Activated CD8-positive, alpha-beta T cell treated with anti-CD3 and anti-CD28 coated beads, Interleukin-2, amount 10 ng/mL, durations not matched to agents 7 days and 5 days (primary cell): ENCODE measurements at places on chromosomes 12 and 14. TPM values are rescaled to one million over a fixed set of nuclear protein-coding genes. Genes with fewer than 3 reads are reported as not detected.

DNA sequence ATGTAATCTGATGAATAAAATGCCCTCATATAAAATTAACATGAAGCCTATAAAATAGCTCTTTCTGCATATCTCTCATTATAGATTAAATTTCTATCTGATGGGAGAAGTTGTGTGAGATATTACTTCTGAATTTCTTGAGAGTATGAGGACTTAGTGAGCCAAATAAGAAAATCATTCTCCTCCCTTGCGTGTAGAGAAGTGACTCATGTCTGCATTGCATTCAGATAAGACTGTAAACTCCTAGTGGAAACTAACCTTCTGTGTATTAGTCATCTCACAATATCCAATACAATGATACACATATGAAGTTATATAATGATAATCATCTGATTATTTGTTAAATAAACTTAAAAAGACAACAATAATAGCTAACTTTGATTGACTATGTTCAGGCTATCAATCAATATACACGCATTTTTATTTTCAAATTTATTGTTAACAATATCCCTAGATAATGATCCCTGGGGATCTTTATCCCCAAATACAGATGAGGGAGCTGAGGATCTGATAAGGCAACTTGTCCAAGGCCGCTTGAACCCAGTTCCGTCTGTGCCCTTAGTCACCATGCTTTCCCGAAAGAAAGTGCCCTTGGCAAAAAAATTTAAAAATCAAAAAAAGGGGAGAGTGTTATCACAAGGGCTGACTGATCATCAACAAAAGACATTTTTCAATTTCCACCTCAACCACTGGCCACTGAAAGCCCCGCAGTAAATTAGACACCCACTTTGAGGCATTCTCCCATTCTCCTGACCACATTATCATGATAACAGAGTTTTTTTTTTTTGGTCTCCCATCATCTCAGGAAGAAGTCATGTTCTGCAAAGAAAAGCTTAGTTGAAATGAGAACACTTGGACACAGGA is 189.2 kb upstream of the RASSF8 start:
- H3K27ac ChIP-seq: no peak overlapping the region
- H3K4me3 ChIP-seq: no peak overlapping the region
- no peaks in the 10 kb centered on the region for H3K36me3 ChIP-seq
- DNase-seq: no peak

DNA sequence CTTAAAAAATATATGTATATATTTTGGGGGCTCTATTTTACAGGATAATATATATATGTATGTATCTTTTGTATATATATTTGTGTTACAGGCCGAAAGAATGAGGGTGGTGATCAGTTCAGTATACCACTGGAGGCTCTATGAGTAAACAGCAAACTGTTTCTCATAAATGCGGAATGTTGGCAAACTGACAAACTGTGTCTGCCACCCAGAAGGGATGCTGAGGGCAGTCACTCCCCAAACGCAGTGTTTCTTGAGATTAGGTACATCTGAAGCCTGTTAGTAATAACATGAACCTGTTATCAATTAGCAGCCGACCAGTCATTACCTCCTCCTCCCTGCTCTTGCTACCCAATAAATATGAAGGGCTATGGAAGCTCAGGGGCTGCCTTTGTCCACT is 20.8 kb downstream of the TNFAIP2 start:
- peaks cover 5% of the 10 kb centered on the region for H3K4me1 ChIP-seq
- H3K27me3 ChIP-seq: peaks cover 16% of the 10 kb centered on the region
- no peaks in the 10 kb centered on the region for H3K36me3 ChIP-seq
- no peak for DNase-seq
- no peak overlapping the region for H3K4me3 ChIP-seq
- no peak overlapping the region for H3K27ac ChIP-seq

BICD1 gene
- total RNA-seq: 17.6 TPM

RASSF9 gene
- total RNA-seq: not detected

DNA sequence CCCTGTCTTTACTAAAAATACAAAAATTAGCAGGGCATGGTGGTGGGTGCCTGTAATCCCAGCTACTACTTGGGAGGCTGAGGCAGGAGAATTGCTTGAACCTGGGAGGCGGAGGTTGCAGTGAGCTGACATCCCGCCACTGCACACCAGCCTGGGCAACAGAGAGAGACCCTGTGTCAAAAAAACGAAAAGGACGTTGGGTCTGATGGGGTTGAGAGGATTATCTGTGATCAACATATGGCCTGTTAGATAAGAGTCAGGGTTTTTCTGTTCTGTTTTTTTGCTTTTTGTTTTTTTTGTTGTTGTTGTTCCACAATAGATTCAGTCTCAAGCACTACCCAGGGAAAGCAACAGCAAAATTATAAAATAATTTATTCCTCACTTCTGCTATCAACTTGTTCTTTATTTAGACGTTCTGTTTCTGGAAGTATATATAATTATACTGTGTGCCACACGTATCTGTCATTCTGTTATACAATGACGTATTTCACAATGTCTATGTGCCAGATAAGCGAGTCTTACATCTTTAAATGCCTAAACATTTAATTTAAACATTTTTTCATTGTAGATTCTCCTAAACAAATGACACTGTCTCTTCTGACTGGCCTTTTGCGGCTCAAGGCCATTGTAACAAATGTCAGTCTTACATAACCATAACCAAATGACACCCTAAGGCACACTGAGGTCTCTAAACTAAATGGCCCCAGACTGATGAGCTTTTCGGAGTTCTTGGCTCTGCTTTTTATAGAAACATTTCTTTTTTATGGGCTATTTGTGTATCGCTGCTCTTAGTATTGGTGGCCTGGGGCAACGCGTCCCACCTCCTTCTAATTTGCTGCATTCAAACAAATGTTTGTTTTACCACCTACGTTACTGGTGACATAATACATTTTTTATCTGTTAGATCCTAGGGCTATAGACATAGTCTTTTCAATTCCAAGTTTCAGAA is 7.2 kb upstream of the P2RX4 start:
- no peak overlapping the region for H3K4me3 ChIP-seq
- no peak overlapping the region for H3K27ac ChIP-seq
- H3K36me3 ChIP-seq: no peaks in the 10 kb centered on the region
- peaks cover 13% of the 10 kb centered on the region for H3K4me1 ChIP-seq
